ENCODE measurements at places on chromosomes 12 and 14.

GRCh38 chr12:12249216-12250050 is 17.4 kb downstream of the LRP6 start:
- DNase-seq: no peak

DNA sequence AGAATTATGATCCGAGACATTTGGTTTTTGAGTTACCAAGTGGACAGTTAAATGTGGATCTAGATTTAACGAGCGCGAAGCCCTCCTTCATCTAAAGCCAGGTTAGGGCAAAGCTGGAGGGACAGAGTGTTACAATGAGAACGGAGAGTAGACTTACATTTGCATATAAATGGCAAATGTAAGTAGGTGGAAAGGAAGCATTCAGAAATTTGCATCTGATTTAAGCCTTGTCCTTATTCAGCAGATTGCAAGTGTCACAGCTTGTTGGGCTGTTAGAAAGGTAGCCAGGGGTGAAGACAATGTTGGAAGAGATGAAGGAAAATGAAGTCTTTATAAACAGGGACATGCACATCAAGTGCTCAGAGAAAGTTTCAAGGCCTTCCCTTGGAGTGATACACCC is 806.2 kb downstream of the GALC start:
- DNase-seq: no peak

- DNase-seq: no peak
Observed at GRCh38 chr14:37466623-37467088, 128.4 kb downstream of the FOXA1 start.

GRCh38 chr12:53735556-53735955 is 8.3 kb upstream of the CALCOCO1 start:
- no peak for DNase-seq

DNA sequence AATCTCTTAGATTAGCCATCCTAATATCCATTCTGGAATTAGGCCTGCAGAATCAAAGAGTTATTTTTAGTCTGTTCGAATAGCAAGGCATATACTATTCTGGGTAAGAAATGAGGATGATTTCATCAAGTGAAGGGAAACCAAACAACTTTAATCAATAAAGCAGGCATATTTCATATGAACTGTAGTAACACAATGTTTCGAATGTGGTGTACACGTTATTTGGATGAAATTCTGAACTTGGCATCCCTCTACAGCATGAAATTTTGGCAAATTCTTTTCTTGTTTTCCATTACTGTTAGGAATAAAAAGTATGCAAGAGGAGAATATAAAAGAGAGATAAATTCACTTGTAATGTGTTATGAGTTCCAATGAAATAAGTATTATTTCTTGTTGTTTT is 1233.3 kb upstream of the SEL1L start:
- no peak for DNase-seq

DNA sequence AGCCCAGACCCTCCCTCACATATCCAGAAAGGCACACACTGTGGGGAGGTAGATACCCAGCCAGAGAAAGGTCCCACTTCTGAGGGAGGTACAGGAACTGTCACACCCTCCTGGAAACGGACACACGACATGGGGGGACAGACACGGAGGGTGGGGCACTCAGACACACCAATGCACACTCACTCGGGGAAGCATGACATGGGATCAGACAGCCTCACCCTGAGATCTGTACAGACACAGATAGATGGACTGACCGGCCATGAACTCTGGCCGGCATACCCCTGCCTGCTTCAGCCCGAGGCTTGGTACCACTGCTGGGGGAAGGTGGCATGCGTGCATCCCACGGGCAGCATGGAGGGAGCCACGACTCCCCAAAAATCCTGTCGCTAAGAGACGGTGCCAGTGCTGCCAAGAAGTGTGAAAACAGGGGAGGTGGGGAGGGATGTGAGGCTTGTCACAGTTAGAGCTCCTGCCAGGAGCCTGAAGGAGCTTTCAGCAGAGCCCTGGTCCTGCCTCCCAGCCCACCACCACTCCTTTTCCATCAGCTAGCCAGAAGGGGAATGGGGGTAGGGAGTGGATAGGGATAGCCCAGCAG is 571 bp downstream of the CPNE6 start:
- DNase-seq: peak; percentile 60

DNA sequence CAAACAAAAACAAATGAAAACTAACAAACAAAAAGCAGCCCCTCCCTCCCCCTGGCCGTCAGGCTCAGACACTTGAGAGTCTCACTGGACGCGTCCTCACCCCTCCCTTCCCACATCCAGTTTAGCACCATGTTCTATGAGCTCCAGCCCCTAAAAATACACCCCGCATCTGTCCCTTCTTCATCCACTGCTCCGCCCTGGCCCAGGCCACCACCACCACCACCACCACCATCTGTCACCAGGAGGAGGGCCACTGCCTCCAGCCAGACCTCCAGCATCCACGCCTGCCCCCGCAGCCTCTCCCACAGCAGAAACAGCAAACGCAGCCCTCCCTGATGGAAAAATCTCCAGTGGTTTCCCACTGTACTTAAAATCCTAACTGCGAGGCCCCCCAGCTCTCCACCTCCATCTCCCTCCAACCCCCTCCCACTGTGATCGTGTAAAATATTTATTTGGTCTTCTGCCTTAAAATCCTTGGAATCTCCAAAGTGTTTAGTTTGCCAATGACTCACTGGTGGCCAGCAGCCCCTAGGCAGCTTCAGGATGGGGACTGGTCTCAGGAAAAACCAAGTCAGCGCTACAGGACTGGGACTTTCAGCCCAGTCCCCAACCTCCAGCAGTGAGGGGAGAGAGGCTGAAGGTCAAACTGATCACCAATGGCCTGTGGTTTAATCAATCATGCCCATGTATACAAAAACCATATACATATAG is 95.1 kb downstream of the SCARB1 start:
- DNase-seq: no peak

All from posterior cingulate gyrus (tissue), 11 donors.